Right ventricle myocardium inferior (tissue), 1 donor: ENCODE measurements at places on chromosomes 7 and 10.
A peak's percentile ranks its signal among the peaks of the same experiment; 100 is the strongest.

- DNase-seq, result no peak
Observed at GRCh38 chr7:111224354-111225231, 133.7 kb downstream of the LRRN3 start.

DNA sequence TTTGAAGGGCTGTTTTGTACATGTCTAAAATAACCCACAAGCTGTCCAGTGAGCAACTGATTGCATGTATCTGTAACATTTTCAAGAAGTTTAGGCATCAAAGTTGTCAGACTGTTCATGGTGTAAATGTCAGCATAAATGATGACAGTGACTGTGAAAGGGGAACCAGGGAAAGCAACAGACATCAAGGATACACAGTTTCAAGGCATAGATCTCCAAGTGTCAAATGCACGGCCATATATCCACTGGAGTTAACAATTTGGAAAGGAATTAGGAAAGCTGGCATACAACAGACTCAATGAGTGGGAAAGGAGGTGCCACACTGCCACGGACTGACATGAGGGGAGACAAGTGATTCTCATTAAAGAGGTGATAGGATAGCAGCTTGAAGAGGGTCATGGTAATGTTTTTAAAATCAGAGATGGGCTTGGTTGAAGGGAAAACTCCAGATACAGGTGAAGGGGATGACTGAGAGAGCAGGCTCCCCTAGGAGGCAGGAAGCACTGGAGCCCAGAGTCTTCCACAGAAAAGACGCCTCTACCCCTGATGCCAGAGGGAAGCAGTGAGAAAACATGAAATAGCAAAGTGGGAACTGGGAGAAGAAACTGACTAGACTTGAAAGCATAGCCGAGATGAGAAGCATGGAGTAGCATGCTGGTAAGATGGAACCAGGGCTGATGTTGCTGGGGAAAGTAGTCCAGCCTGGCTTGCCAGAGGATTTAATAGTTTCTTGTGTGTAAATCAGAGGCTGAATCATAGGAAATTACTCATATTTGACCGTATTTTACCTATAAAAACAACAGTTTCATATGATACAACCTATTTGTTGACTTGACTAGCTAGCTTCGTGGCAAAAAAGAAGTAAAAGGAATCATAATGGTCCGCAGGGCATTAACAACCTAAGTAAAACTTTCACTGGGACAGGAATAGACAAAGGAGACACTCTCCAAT, 18.6 kb downstream of the NSMCE4A start:
- no peak for DNase-seq

- DNase-seq, result peak; percentile 15
Observed at GRCh38 chr10:43872644-43873043, 224.0 kb upstream of the ZNF32 start.

GRCh38 chr10:3693022-3693697, 91.8 kb downstream of the KLF6 start:
- no peak for DNase-seq

- no peak for DNase-seq
Observed at GRCh38 chr10:92042541-92042940, 119.0 kb downstream of the BTAF1 start.

GRCh38 chr7:98740643-98741042, 123.6 kb downstream of the NPTX2 start:
- DNase-seq, result no peak

DNA sequence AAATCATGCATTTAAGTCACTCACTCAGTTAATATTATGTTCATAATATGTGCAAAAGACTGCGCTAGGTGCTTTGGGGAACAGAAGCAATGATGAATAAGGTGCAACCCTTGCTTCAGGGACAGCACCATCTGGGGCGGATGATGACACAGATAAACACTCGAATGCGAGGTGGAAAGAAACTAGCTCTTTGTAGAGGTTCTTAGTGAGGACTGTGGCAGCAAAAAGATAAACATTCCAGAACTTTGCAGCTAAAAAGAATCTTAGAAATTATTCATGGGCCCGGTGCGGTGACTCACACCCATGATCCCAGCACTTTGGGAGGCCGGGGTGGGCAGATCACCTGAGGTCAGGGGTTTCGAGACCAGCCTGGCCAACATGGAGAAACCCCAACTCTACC, 29.8 kb upstream of the CHST15 start:
- no peak for DNase-seq
